ENCODE measurements at places on chromosomes 1 and 21.

DNA sequence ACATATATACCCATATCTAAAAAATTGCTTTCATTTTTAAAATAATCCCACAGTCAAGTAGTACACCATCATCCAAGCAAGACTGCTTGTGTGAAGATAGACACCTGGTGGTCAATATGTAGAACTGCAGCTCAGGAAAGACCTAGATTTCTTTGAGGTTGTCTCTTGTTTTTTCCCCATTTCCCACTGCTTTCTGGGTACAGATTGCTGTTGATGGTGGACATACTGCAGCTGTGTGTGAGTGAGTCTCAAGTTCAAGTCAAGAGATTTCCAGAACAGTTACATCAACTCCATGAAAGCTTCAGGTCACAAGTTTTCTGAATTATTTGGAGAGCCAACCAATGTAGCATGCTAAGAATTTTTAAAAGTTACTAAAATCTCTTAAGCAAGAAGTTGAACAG lies 306.4 kb downstream of the DUSP10 start:
- peak; percentile 24 for DNase-seq

DNA sequence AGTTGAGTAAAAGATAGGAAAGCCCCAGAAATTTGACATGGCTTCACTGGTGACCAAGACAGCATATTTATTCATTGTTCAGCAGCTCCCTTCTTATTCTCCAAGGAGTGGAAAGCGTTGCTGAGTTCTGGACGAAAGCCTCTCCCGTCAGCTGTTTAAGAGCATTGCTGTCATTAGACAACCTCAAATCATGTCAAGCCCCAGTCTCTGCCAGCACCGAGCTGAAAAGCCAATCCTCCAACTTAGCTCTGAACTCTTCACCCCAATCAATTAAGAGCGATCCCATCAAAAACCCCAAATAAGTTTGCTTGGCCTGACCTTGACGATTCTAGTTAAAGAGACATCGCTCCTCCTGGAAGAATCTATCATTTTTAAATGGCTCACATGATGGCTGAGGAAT lies 110.8 kb downstream of the PLPP3 start:
- no peak for DNase-seq

DNA sequence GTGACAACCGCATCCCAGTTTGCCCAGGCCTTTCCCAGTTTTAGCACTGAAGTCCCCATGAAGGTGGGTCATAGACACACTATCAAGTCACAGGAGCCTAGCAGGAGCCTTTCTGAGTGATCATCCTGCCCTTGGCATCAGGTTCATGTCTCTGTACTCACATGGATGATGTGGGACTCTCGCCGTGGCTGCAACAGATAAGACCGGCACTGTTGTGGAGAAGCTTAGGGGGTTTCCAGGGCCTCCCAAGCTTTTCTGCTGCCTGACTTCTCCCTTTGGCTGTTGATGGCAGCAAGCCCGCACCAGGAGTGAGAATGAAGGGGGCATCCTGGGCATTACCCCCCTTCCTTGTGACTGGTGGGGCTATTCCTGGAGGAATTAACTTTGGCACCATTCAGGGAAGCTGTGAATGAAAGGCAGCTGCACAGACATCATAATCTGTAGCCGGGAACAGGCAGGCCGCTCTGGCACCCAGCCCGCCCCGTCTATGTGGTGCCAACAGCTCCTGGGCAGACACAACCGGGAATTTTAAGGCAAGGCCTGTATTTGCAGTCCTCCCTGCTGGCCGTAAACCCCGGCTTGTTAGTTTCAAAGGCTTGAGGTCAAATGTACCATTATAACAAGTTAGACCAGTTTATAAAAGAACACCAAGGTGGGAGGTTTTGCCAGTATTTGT lies 148.6 kb downstream of the HUNK start:
- no peak for DNase-seq

DNA sequence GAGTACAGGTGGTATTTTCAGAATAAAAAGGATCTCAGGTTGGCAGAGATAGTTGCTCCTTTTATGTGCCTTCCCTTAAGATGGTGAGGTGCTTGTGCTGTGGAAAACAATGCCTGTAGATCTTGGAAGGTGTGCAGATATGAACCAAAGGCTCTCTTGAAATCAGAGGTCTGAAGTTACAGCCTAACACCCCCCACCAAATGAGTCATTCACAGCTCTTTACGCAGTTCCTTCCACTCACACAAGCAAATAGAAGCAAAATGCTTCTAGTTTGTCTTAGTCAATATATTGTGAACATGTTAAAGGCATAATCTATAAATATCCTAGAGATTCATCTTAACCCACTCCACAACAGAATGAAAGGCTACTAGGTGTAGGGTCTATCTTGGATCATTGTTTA lies 128.9 kb upstream of the NR5A2 start:
- no peak for DNase-seq

DNA sequence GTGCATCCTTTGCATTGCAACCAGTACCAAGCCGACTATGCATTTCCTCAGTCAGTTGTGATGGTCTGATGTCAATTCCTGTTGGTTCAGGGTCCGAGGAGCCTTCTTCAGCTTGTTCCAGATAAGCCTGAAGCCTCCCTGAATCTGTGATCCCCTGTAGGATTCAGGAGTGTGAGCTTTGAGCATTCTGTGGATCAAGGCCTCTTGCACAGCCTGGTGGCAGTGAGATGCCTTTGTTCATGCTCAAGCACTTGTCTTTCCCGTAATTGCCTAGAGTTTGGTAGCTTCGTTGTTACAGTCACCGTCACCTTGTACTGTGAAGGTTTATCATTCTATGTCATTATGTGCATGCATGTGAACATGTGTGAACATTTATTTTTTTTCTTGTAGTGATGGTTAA lies 103.5 kb downstream of the PBX1 start:
- no peak for DNase-seq

- no peak for DNase-seq
These were observed 36.9 kb upstream of the AJAP1 start for GRCh38 chr1:4617506-4617905.

DNA sequence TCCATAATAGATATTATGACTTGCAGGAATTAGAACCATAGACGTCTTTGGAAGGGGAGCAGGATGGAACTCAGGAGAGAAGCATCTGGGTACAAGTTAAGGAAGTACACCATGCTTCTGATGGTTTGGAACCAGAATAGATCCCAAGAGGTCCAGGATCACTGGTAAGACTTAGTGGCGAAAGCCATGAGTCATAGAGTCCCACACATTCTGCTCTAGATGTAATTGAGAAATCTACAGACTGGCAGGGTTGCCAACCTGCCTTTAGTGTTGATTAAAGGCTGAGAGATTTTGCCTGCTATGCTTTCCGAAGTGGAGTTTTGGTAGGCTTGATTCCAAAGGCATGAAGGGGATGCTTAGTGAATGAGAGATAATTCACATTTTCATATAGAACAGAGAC lies 57.1 kb upstream of the C1orf87 start:
- no peak for DNase-seq

GRCh38 chr1:160359559-160360226 lies 7.2 kb upstream of the NHLH1 start:
- no peak for DNase-seq

DNA sequence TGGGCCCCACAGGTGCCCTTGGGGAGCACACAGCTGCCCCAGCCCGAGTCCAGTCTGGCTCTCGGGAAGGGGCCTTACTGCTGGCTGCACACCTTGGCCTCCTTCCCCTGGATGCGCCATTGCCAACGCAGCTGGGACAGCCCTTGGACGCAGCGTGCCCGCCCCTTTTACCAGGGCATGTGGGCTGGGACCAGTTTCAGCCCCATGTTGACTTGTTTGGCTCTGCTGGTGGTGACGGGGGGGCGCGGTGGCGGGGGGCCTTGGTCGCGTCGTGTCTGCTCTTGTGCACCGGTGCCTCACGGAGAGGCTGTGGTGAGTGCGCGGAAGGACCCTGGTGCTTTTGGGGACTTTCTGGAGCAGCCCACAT lies 19.6 kb downstream of the SKI start:
- no peak for DNase-seq

DNA sequence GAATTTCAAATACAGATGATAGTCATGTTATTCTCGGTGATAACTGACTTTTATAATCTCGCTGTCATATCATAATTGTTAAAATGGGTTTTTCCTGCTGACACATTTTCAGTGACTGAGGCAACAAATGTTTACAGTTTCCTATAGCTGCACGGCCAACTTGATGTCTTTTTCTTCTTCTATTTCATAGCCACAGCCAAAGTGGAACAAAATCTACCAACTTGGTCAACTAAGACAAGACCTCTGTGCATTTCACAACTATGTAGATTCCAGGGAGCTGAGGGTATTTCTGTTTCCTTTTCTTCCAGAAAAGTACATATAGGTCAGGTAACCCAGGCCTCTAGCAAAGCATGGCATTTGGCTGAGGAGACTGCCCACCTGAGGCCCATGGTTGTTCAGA lies 10.4 kb upstream of the AHCYL1 start:
- no peak for DNase-seq

DNA sequence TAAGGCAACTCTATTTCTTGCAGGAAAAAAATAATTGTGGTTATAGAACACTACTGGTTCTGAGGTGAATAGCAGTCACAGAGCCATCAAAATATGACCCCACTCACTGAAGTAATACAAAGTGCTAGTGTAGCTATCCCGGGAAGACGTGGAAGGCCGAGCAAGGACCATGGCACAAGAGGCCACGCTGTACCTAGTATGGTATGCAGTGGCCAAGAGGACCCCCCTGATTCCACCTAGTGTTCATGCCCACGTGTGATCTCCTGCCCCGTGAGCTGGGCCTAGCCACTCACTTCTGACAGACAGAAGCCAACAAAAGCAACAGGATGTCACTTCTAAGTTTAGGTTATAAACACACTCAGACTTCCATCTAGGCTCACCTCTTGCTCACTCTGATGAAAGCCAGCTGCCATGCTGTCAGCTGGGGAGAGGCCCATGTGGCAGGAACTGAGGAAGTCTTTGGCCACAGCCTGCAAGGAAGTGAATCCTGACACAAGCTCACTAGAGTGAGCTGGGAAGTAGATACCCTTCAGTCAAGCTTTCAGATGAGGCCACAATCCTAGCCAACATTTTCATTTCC lies 21.7 kb upstream of the LSS start:
- no peak for DNase-seq

DNA sequence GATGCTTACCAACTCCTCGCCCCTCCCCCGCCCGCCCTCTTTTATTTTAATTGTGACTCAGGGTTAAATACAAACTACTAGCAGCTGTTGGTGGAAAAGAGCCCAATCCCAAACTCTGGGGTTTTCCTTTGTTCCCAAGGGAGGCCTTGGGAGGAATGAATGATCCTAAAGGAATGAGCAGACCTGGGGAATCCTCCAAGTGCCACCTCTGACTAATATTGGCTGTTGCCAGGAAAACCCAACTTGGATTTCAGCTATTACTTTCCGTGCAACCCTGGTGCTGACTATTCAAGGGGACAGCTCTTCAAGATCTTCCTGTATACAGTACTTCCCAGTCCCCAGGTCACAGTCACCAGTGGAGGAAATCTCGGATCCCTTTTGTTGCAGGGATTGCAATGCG lies 1.3 kb upstream of the S100A10 start:
- no peak for DNase-seq

DNA sequence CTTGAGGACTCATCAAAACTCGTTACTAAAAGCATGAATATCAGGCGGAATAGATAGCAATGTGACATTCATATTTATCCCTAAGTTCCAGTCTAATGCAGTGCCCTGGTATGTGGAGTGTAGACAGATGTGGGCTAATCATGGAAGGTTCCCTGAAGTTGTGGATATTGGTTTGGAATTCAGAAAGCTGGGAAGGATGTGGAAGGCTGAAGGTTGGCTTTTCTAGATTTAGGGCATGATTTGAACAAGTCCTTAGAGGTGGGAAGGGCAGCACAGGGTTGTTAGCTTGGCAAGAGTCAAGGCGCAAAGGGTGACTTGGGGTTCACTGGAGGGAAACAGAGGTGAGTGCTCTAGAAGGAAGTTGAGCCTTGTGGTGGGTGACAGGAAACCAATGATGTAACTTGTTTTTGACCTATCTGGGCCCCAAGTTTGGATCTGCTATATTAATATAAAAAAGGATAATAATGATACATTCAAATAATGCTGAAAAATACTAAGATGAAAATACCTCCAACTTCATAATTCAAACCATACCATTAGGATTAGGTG lies 21.9 kb downstream of the LGALS8 start:
- no peak for DNase-seq
